ENCODE measurements at places on chromosomes 3 and 15.

GRCh38 chr3:49654955-49655556 lies 19.1 kb upstream of the APEH start:
- no peak for DNase-seq

- no peak for DNase-seq
These were observed 412.3 kb downstream of the OXSM start for GRCh38 chr3:26202169-26202568.

DNA sequence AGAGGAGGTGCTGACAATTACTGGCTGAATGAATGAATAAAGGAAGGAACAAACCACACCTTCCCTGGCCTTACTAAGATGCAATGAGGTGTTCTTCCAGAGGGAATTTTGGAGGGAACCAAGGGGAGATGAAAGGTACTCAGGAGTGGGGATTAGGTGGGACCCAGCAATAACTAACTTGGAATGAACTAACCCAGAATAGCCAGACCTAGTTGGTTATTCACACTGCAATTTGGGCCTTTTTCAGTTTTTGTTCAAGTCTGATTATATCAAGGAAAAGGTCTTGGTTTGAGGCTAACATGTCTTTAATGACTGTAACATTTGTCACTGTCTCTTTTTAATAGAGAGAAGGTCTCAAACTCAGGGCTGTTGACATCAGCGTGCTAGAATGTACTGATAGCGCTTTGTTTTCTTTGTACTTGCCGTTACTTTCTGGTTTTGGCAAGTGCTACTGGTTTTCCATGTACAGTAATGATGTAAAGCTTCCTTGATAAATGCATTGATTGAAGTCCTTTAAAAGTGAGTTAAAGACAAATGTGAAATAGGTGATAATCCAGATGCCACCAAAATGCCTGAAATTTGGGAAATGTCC lies 3.2 kb upstream of the PLXND1 start:
- no peak for DNase-seq

- no peak for DNase-seq
These were observed 160.5 kb downstream of the FNDC3B start for GRCh38 chr3:172199850-172200369.

DNA sequence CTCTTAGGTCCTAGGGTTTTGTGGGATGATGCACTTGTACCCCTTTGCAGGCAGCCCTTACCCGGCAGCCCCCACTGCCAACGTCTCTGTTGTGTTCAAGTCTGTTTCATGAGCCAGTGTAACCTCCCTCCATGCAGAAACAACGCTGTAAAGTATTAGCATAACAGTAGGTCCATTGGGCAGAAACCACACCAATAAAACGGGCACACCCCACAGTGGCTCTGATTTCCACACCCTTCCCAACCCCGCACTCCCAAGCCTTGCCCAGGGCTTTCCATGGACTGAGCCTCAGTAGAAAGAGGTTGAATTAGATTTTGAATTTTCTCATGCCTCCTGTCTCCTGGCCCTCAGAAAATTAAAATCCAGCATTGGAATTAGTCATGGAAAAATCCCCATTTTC lies 124.5 kb downstream of the CACNA1D start:
- no peak for DNase-seq

DNA sequence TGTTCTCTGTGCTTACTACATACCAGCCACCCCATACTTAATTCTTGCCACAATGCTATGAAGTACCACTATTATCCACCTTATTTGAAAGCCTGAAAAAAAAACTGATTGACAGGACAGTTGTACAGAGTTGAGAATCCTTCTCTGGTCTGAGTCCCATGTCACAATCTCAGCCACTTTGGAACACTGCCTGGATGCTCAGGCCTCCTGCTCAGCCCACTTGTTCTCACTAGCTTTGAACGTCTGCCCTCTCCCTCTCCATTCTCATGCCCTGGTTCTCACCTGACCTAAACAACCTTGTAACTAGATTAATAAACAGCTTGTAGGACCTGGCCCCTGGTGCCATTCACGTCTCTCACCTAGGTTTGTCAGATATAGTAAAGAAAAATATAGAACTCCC lies 53.9 kb downstream of the TRIM69 start:
- no peak for DNase-seq

GRCh38 chr3:197599089-197599765 lies 43.5 kb upstream of the BDH1 start:
- DNase-seq, result peak; percentile 87

GRCh38 chr3:179391906-179392305 lies 44.4 kb downstream of the MFN1 start:
- no peak for DNase-seq

- DNase-seq, result no peak
These were observed 48.9 kb downstream of the STT3B start for GRCh38 chr3:31581660-31582059.

GRCh38 chr3:43873723-43874122 lies 183.0 kb downstream of the ABHD5 start:
- no peak for DNase-seq

GRCh38 chr3:119967353-119968006 lies 126.8 kb downstream of the GSK3B start:
- DNase-seq, result no peak

DNA sequence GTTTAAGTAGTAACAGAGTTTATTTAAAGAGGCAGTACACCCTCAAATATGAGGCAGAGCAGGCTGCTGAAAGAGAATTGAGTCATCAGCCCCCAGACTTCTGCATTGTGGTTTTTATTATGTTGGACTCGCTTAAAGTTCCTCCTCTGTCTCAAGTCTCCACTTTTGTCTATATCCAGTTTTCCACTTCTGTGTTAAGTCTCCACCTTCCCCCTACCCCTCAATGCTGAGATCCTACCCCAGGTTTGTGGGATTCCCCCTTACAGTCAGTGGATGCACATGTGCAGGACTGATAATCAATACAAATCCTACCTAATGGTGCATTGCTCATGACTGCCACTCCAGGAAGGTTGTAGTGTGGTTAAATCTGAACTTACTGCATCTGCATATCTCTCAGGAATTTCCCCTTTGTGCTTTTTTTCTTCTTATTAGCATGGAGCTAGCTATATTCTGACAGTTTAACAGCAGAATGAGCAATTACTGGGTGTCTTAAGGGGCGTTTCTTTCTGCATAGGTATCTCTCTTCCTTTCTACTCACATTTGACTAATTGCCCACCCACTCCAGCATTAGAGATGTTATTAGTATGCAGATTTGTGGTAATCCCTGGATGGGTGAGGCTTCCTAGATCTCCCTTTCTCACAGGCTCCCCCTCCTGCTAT lies 11.9 kb upstream of the CD200R1L start:
- peak; percentile 14 for DNase-seq

- peak; percentile 21 for DNase-seq
These were observed 437 bp downstream of the MKRN2OS start for GRCh38 chr3:12544652-12545472.

- no peak for DNase-seq
These were observed 565.6 kb upstream of the AGTR1 start for GRCh38 chr3:148131990-148132638.

DNA sequence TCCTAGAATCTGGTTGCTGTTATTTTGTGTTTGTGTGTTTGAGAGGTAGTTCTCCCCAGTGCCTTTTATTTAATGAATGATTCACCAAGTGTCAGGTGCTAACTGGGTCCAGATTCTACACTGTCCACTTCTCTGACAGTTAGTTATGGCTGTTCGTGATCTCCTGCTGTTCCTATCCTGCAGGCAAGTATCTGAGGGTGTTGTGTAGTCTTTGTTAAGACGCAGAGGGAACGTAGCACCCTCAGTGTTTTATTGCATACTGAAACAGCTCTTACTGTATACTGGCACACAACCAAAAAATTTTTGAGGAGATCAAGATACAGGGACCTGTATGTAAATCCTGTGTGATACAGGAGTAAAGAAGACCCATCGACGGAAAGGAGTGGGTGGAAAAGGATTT lies 1271.3 kb downstream of the ROBO1 start:
- DNase-seq, result no peak
